ENCODE measurements at places on chromosomes 5 and 9.

DNA sequence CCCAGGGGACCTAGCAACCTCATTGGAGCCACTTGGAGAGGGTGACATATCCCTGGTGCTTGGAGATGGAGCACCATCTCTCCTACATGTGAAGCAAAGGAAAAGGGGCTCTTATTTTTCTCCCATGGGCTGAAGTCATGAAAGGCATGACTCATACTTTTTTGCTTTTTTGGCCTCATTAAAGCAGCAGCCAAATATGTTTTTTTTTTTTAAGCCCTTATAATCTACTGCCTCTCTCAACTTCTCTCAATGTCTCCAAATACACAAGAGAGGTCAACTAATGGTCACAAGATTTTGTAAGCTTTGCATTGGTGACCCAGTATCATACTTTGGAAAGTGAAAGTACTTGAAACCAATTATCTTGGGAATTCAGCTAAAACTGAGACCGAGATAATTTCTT lies 1.6 kb upstream of the CFAP90 start:
- DNase-seq: no peak

DNA sequence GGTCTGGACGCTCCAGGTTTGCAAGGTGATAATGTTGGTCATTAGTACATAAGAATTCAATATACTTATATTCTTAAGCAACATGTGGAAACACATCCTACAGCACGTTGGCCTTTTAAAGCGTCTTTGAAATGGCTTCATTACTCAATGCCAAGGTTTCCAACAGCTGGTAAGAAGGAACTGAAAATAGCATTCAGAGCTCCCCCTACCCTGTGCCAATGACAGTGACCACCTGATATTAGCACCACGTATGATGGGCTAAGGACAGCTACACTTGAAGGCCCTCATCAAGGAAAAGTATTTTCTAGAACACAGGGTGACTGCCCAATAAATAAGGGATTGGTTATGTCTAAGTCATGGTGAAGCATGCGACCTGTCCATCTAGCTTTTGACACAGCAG lies 9.9 kb downstream of the ZNF622 start:
- DNase-seq: no peak

DNA sequence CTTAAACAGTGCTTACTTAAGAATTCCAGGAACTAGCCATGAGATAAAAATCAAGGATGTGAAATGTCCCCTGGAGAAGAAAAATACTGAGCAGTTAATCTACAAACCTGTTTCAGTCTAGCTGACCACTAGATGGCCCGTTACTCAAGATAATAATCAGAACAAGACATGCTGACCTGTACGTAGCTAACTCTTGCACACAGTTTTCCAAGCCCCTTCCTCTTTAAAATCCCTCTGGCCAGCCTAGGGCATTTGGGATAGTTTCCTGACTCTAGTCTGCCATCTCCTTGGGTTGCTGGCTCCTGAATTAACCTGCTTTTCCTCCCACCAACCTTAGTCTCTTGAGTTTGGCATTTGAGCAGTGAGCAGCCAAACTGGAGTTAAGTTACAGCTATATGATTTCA lies 59.2 kb upstream of the TRAF1 start:
- DNase-seq: peak; percentile 72

GRCh38 chr5:125487231-125487630 lies 740.8 kb upstream of the ZNF608 start:
- no peak for DNase-seq

GRCh38 chr9:3922846-3923245 lies 377.0 kb downstream of the GLIS3 start:
- DNase-seq: peak; percentile 48

GRCh38 chr5:137399911-137400310 lies 99.2 kb downstream of the SPOCK1 start:
- no peak for DNase-seq

GRCh38 chr5:77272206-77272605 lies 61.7 kb downstream of the PDE8B start:
- no peak for DNase-seq

DNA sequence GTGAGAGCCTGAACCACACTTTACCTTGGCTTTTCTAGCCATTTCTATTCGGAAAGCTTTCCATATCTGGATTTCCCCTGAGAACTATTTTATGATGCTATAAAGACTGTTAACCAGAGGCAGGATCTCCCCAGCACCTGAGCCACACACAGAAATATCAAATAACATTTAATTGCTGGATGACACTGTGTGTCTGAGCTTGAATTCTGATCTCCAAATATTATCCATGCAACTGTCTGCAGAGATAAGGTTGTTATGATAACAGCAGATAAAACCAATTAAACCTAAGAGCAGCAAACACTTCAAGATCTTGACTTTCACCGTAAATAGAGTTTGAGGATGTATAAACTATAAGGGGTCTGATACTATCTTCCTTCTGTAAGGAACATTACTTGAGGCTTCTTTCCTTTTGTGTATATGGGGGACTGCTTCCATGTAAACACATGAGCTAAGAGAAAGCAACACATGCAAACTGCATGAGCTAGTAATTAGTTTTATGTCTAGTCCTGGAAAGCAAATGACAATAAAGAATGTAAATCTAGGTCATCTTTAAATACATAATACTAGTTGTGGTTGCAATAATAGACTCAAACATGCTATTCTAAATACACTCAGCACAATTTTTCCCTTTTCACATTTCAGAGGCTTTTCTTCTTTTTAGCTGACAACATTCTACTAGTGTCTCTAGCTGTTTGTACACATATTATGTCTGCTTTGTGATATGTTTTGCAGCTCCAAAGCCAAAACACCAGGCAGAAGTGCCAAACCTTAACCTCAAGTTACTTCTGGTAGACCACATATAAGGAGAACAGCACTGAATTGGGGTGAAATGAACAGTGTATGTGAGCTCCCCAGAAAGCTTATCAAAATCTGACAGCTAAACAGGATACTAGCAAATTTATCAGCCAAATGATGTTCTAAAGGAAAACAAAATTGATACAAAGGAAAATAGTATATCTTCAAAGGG lies 136.5 kb downstream of the EFNA5 start:
- no peak for DNase-seq

- DNase-seq: no peak
These were observed 94.1 kb upstream of the RANBP6 start for GRCh38 chr9:6109571-6109970.
